OCI-LY7 (cell line): ENCODE measurements at places on chromosomes 3 and 15. TPM values are rescaled to one million over a fixed set of nuclear protein-coding genes. Genes with fewer than 3 reads are reported as not detected.

GRCh38 chr15:37733628-37734027, 200.8 kb upstream of the TMCO5A start:
- no peak for DNase-seq

DNA sequence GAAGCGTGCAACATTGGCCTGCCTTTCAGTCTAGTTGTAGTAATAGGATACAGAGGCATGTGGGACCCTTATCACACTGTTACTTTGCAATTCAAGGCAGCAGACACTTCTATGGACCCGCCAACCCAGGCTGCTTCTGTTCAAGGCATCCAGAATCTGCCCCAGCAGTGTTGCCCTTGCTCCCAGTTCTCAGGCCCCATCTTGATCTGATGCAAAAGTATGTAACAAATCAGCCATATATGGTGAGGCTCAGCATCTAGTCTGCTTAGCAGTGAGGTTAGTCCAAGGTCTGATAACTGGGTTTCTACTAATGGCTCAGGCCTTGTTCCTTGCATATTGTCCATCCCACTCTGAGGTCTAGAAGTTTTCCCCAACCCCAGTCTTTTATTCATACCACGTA, 17.9 kb downstream of the C2CD4B start:
- no peak for DNase-seq

DNA sequence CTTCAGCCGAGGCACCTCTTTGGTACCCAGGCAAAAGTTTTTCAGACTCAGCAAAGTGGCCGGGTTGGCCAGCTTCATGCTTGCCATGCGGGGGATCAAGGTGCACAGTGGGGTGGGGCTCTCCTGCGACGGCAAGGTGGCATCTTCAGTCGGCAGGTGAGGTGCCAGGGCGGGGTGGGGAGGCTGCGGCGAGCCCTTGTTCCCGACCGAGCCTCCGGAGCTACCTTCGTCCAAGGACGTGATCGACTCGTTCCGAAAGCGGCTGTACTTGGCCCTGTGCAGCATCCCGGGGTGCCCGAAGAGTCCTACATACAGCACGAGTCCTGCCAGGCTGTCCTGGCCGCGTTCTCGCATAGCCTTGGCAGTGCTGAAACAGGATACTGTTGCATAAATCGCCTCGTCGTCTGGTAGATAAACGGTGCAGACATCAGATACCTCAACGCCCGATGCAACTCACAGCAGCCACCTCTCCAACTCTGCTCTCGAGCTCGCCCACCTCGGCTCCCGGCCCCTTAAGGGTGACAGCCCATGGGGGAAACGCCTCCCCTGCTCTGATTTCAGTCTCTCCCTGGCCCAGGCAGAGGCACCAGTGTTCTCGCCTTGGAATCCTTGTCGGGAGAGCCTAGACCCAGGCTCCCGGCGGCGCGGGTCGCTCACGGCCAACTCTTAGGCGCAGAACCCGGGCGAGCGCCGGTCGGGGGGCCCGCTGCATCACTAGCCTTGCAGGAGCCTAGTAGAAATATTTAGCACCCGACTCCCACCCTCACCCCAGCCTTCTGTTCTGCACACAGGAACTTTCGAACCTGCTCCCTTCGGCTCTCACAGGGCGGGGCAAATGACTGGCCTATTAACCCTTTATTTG, 826 bp downstream of the SHC4 start:
- DNase-seq, result no peak

Gene ANKRD63
- total RNA-seq, result not detected in 2 replicates

DNA sequence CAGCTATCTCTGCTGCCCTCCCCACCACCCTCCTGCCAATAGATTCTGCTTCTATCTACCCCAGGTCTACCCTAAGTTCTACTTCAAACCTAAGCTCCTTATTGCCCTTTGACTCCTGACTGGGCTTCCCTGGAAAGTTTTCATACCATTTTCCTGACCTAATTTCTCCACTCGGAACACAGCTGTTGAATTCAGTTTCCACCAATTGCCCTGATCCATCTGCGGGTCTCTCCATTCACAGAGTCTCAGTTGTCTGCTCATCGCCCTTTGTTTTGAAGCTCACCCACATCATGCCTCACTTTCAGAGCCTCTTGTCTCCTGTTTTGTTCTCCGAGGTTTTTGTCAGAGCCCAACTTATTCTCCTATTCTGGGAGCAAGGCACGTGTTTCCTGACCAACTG, 56.8 kb upstream of the ABI3BP start:
- no peak for DNase-seq

DNA sequence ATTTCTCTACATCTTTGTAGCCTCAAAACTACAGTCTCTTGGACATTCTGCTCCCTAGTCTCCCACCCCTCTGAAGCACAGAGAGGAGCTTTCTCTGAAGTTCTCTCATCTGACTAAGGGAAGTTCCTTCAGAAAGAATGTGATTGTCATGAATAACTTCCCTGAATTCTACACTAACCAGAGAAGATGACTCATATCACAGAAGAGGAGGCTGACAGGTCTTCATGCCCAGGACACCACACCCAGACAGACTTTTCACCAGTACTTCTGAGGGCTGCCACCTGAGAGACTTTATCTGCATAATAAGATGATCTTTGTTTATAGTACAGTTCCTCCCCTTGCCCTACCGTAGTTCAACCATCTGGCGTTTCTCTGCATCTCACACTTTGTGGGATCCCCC, 52.8 kb downstream of the CDIN1 start:
- no peak for DNase-seq

DNA sequence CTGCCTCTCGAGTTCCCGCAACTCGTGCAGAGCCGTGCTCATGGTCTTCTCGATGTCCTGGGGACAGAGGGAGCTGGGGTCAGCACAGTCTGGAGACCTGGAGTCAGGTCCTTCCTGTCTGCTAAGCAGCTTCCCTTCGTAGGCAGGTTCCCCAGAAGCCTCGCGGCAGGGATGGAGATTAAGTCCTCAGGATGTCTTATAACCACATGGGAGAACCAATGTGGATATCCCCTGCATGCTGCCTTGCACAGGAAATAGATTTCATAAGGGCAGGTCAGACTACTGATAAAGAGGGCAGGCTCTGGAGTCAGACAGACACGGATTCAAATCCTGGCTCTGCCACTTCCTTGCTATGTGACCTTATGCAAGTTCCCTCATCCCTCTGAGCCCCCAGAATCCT, 22.6 kb upstream of the RAD18 start:
- DNase-seq, result no peak

DNA sequence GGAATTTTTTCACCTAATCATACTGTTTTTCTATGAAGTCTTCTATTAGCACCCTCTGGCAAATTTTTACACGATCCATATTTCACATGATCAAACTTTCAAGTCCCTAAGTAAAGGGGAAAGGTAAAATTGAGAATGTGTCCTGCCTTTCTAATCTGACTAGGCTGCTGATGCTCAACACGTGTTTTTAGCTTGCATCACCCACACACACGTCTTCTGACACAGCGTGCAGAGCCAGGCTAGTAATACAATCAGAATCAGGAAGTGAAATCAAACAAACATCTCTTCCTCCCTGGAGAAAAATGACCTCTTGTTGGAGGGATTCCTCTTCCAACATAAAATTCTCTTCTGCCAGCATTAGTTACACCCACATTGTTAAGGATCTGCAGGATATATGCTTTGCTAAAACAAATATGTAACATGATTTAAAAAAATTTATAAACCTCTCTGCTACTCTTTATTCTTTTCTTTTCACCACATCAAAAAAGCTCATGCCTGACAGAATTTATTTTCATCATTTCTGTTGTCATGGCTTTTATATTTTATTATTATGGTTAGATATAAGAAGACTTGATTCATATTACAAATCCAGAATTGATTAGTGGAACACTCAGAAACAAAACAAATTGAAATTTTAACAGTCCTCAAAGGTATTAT, 122.4 kb downstream of the RAP2B start:
- DNase-seq, result peak; percentile 16

Gene PTPN23
- total RNA-seq, result 40.0 and 41.1 TPM in 2 replicates

- no peak for DNase-seq
Observed at GRCh38 chr15:27426805-27427204, 455.8 kb downstream of the GABRG3 start.

Gene CXCR6
- total RNA-seq, result not detected in 2 replicates

Gene MEX3B
- total RNA-seq, result 5.8 and 7.3 TPM in 2 replicates
